Stimulated activated CD4-positive, alpha-beta T cell treated with anti-CD3 and anti-CD28 coated beads, Interleukin-4, amount 100 ng/mL, for 4 hours (primary cell): ENCODE measurements at places on chromosomes 7 and 10.
A peak's percentile ranks its signal among the peaks of the same experiment; 100 is the strongest.

DNA sequence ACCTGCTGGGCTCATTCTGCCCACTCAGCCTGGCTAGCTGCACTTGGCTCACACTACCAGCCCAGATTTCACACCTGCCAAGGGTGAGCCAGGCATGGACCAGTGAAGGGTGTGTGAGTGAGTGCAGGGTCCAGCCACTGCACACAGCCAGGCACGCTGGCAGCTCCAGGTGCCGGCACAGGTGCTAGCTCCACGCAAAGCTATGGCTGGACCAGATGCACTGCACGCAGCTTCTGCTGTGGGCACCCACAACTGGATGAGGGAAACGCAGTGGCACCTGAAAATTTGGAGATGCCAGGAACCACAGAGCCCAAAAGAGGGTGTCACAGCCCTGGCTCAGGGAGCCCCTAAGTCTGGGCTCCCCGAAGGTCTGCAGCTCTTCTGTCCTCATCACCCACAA, 24.9 kb upstream of the TES start:
- DNase-seq = no peak

GRCh38 chr10:43138757-43139241, 554 bp downstream of the CSGALNACT2 start:
- peak; percentile 35 for DNase-seq

DNA sequence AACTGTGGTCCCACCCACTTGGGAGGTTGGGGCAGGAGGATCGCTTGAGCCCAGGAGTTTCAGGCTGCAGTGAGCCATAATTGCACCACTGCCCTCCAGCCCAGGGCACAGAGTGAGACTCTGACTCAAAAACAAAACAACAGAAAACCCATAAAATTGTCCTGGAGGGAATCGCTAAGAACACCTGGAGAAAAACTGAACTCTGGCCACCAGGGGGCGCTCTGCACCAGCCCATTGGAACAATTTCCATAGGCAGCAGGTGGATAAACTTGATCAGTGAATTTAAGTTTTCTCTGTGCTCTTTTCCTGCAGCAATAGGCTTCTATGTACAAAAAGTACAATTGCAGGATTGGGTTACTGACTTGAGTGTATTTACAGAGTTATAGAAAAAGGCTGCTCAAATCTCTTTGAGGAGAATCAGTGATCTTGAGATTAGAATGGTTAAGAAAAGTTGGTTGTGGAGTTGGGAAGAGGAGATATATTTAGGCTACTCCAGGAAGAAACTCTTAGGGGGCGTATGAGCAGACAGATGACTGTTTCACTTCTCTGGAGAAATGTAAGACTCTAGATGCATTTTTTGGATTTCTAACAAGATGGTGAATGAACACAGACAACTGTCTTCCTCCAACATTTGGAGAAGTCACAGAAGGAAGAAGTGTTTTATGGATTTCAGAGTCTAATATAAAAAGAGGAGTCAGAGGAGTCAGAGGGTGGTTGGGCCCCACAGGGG, 274.9 kb upstream of the GALNT17 start:
- peak; percentile 7 for DNase-seq

DNA sequence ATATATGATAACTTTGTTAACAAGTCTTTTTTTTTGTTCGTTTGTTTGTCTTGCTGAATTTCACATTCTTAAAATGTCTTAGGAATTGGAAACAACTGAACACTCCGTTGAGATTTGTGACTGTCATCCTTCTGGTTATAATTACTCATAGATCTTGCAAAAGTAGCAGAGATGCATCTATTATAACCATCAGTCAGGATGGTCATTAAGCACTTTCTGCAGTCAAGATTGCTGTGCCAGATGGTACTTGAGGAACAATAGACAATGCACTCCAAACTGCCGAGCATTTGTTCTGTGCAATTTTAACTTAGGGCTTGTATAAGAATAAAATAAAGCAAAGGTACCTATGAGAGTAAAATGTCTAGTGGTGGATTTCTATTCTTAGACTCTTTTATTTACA, 710.1 kb upstream of the KCND2 start:
- no peak for DNase-seq

GRCh38 chr7:106190589-106191330, 78.6 kb upstream of the SYPL1 start:
- no peak for DNase-seq

DNA sequence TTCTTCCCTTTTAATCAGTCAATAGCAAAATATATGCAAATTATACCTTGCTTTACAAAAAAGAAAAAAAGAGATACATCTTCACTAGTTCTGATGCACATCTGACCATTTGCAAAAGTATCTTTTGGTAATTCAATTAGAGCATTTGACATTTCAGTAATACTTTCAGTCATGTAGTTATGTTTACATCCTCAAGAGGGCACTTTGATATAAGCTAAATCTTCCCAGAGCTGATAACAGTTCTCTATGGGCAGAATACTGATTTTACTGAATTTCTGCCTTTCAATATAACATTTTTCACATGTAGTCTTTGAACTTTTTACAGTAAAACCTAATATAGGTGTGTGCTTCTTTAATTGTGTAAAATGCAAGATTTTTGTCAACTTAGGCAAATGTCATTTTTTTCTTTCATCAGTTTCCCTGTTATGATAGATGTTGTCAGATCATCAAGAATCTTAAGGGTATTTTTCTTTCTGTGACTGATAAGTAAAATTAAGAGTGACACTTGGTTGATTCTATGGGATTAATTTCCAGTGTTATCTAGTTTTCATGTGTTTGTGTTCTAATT, 703.5 kb upstream of the SEMA3D start:
- no peak for DNase-seq

- no peak for DNase-seq
Measured at GRCh38 chr7:92898798-92899197, 62.4 kb upstream of the CDK6 start.

- no peak for DNase-seq
Measured at GRCh38 chr10:1963341-1963740, 226.0 kb upstream of the ADARB2 start.
